ENCODE measurements at places on chromosomes 4 and X.

GRCh38 chr4:67428819-67429218, 116.5 kb downstream of the CENPC start:
- no peak for DNase-seq

DNA sequence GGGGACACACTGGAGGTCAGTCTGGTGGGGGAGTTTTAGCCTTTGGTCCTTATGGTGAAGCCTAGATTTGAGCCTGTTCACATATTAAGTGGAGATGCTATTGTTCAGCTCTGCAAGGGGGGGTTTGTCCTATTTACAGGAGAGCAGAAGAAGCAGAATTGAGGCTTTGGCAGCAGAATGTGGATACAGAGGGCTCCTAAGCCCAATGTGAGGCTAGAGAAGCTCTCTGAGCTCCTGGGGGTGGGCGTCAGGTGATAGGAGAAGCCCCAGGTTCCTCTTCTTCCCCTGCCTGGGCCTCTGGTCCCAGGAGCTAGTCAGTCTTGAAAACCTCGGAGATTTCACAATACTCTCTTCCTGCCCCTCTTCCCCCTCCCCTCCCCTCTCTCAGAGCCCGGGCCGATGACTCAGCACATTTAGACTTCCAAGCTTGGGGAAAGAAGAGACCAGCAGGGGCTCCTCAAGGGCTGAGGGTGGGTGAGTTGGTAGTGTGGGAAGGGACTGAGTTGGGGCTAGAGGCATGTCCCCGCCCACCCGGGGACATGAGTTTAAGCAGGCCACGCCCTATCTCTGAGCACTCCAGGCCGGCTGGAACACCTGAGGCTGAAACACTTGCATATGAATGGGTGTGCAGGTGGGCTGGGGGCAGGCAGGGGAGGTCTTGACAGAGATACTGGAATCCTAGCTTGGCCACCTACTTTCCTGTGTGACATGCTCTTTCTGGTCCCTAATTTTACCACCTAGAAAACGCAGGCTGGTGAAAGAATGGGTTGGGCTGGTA, 3.4 kb downstream of the TFE3 start:
- peak; percentile 88 for DNase-seq

DNA sequence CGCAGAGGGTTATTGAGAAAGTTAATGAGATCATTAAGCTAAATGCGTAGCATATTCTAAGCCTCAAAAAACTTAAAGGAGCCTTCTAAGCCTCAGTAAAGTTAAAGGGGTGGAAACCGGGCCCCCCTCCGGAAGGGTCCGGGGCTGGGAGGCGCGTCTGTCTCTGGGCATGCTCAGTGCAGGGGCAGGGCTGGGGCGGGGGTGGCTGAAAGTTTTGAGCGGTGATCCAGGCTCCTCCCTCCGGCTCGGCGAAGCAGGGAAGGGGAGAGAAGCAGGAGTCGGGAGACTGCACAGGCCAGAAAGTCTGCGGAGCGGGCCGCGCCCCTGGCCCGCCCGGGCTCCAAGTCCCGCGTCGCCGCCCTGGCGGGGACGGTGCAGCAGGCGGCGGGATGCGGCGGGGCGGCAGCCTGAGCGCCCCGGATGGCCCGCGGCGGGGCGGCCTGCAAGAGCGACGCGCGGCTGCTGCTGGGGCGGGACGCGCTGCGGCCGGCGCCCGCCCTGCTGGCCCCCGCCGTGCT, at the start of gene EVC:
TSS of gene EVC (plus strand) at position 241 of the 518 bp plus-strand sequence. CDS start at position 421, 180 bp downstream.
- peak; percentile 29 for DNase-seq

DNA sequence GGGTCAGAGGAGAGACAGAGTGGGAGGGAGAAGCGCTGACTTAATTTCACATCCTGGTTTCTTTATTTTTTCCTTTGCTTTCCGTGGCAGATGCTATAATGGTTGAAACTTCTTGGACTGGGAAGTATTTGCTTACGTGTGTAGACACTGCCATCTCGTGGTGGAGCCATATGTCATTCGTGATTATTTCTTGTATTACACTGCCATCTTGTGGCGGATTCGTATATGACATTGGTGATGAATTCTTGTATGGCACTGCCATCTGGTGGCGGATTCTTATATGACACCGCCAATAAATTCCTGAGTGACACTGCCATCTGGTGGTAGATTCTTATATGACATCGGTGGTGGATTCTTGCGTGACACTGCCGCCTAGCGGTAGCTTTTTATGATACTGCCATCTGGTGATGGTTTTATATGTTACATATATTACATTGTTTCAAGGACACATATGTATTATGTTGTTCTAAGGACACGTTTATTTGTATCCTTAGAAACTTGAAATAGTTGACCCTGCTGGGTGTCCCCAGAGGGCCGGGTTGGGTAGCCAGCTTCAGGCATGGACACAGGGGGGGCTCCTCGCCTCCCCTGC, 37.3 kb upstream of the CLCN4 start:
- peak; percentile 74 for DNase-seq

DNA sequence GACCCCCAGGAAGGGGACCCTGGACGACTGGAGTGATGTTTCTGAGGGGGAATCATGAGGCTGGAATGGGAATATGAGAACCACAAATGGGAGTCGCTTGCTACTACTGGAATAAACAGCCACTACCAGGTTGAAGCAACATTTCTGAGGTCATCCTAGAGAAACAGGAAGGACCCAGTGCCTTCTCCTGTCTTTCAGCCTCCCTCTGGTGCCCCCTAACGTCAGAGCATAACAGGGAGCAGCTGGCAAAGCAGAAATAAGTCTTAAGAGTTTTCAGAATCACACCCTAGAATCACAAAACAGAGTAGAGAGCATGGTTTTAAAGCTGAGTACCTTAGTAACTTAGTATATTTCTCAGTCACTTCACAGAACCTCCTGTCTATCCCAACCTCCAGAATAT, 347.8 kb upstream of the PITX2 start:
- peak; percentile 33 for DNase-seq

- DNase-seq, result no peak
These were observed 187.7 kb upstream of the HCCS start for GRCh38 chrX:10923466-10923865.

DNA sequence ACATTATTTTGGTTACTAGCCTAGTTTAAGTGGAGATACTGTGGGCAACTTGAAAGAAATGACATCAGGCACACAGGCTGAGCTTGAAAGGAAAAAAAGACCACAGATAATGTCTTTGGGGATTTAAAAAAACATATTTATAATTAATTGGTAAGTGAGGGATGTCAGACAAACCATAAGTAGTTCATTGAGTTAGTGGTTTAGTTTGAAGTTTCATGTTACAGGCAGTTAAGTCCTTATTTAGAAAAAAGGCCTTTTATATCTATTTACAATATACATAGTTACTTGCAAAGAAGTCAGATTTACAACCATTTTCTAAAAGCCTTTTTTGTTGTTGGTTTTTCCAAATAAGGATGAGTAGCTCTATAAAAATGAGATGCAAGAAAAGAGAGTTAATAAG, 89.2 kb downstream of the CDS1 start:
- no peak for DNase-seq

DNA sequence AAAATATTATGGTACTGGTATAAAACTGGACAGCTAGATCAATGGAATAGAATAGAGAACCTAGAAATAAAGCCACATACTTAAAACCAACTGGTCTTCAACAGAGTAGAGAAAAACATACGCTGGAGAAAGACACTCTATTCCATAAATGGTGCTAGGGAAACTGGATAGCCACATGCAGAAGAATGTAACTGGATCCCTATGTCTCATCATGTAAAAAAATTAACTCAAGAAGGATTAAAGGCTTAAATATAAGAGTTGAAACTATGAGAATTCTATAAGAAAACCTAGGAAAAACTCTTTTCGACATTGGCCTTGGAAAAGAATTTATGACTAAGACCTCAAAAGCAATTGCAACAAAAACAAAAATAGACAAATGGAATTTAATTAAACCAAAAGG, 114.6 kb downstream of the PCDH18 start:
- no peak for DNase-seq

DNA sequence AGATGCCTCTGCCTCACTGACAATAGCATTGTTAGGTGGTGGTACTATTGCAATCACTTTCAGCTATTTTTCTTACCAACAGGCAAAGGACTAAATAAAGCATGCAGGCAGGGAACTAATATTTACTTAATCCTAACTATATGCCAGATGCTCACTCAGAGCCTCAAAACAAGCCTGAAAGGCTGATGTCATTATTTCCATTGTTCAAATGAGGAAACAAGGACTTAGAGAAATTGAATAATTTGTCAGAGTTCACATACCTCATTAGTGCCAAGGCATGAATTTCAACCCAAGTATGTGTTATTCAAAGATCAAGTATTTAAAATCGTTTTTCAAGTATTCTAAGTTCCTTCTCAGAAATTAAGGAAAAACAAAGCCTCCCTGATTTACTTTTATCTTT, 374.9 kb upstream of the TECRL start:
- no peak for DNase-seq

GRCh38 chr4:168880072-168880675, 129.9 kb downstream of the CBR4 start:
- no peak for DNase-seq

DNA sequence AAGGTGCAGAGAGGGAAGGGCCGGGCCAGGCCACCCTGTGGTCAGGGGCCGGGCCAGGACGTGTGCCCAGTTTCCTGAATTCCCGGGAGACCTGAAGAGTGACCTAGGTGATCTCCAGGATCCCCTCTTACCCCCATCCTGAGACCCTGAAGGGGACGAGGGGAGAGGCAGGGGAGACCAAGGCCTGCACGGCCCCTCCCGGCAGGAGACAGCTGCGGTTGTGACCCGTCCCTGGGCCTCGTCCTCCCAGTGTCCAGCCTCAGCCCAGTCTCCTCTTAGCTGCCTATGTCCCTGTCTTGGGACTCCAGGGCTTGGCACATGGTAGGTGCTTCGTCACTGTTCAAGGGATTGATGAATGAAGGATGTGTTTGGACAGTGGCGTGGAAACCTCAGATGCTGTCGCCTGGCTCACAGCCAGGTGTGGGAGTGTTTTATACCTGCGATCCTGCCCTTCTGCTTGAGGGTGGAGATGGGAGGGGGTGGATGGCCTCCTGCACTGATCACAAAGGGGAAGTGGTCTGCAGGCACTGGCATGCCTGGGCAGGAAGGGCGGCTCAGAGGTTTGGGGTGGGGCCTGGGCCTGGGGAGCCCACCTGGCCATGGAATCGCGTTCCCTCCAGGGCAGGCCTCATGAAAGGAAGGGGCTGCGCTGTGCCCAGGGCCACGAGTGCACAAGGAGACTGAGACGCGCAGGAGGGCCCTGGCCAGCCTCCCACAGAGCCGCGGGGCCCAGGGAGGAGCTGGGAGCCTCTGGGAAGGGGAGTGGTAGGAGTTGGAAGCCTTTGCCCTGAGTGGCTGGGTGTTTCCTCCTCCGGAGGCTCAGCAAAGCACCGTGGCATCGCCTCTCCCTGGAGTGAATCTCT, 6.9 kb downstream of the SH3TC1 start:
- peak; percentile 47 for DNase-seq

- DNase-seq, result no peak
These were observed 99.8 kb downstream of the ARHGAP10 start for GRCh38 chr4:147831551-147832171.

DNA sequence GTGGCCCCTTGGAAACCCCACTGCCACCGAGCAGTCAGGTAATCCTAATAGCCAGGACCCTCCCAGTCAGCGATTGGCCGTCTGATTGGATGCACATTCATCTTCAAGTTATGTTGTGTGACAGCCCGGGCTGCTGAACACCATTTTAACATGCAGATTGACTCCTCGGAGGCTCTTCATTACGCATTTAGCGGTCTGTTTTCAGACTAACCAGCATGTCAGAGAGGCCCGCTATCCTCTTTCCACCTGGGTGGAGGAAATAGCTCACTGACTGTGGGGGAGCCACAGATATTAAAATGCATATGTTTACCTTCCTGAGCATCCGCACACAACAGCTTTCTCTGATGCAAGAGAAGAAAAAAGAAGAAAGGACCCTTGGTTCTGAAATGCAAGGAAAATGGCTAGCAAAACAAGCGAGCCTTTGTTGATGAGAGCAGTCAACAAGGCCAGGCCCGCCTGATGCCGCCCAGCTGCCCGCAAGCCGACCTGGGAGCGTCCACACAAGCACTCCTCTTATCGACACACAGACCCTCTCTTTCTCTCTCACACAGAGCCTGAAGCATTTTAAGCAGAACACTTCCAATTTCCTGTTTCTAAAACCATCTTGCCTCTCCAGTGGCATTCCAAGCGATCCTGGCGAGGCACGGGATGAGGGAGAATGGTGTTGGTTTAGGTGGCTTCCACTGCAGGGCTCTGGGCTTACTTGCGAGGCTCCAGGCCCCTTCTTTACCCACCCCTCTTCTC, 118.3 kb downstream of the MGST2 start:
- DNase-seq, result no peak

- no peak for DNase-seq
These were observed 13.8 kb downstream of the NEXMIF start for GRCh38 chrX:74911494-74911893.

DNA sequence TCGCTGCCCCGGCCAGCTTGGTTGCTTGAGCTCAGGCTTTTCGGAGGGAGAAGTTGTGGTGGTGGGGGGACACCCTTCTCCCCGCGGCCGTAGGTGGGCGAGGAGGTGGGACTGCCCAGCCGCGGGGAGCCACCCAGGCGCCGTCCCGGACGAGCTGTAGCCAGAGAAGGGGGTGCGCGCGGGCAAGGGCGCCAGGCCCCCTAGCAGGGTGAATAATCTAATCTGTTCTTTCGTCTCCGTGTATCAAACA, 3.1 kb downstream of the MID1IP1 start:
- no peak for DNase-seq

DNA sequence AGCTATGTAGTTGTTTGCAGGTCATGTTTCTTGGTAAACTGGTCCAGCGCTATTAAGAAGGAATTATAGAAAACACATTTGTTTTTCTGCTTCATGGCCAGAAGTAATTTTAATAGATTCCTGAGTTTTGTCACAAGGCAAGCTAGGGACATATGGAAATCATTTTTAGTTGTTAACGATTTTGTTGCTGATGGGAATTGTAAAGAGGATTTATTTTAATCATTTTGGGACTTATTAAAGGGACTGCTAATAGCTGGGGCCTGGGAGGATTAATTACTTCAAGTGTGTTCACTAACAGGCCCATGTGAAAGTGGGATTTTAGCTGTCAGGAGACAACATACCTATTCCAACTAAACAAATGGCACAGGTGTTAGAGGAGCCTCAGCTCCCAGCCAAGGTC, 492.0 kb upstream of the ARX start:
- no peak for DNase-seq

- no peak for DNase-seq
These were observed 62.8 kb downstream of the UCHL1 start for GRCh38 chr4:41319553-41319952.

GRCh38 chrX:867966-868647, 237.5 kb downstream of the SHOX start:
- DNase-seq, result no peak

GRCh38 chr4:109683621-109684253, 19.5 kb downstream of the CASP6 start:
- DNase-seq, result no peak

- DNase-seq, result no peak
These were observed 94.2 kb downstream of the CDS1 start for GRCh38 chr4:84677093-84677492.

Data from RPMI8226 (cell line).